ENCODE measurements at places on chromosomes 5 and 9.

- DNase-seq, result no peak
Measured at GRCh38 chr9:114914139-114914538, 16.3 kb downstream of the TNFSF8 start.

DNA sequence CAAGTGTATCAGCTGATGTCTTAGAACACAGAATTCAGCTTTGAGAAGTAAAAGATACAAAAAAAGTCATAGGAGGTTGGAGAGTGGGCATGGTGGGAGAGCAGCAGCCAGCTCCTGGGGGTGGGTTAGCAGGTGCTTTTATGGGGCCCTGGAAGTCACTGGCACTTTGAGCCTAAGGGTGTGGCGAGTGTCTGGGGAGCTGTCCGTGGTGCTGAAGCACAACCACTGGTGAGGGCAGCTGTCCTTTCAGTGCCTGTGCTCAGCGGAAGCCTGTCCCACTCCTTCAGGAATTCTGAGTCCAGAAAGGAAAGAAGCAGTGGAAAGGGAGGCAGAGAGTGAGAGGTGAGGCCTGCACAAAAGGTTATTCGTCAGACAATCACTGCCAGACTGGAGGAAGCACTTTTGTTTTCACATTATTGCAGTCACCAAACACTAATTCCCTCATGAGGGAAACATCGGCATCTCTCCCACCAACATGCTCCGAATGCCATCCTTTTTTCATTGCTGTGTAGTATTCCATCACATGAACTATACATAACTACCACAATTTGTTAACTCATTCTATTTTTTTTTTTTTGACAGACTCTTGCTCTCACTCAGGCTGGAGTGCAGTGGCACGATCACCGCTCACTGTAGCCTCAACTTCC lies 59.4 kb upstream of the RAPGEF1 start:
- DNase-seq, result peak; percentile 68

- no peak for DNase-seq
Measured at GRCh38 chr9:112817860-112818203, 67.3 kb downstream of the SNX30 start.

DNA sequence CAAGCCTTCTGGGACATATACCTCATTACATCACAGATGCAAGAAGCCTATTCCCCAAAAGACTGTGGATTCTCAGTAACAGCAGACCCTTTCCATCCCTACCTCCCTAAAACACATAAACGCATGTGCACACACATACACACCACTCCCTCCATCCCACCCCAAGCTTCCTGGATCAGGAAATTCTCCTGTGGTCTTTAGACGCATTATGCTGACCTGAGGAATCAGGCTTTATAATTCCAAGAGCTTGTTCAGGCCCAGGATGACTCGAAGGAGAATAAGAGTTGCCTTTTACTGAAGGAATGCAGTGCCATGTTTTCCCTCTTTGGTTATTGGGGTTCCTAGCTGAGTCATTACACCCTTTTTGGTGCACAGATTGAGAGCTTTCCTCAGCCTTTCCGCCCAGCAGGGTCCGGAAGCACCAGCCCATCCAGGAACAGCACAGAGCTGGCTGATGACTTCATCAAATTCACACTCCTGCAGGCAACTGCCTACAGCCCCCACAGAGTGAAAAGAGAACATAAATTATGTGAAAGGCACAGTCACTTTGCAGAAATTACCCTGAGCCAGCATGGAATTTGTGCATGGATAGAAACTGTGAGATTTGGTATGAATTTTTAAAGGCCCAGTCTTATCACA lies 385.0 kb upstream of the TRPC7 start:
- DNase-seq, result no peak

DNA sequence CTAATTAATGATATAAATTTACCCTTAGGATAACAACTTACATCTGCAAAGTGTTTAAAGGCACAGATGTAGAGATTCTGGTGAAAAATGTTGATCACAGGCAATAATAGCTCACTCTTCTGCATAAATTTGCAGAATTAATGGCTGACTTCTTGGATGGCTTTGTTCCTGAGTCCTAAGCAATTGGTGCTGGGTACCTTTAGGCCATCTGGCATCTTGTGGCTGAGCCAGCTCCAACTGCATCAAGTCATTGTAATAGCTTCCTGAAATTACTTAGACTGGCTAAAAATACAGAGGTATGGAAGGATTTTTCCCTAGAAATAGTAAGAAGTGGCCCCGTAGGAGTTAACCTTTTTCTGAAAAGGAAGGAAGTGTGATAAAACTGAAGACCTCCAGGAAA lies 118.3 kb upstream of the MINAR2 start:
- no peak for DNase-seq

GRCh38 chr5:130550562-130550928 lies 614.5 kb downstream of the HINT1 start:
- DNase-seq, result no peak

- no peak for DNase-seq
Measured at GRCh38 chr5:129413570-129413969, 46.5 kb upstream of the ADAMTS19 start.

Data from activated CD4-positive, alpha-beta T cell treated with anti-CD3 and anti-CD28 coated beads, Interleukin-2, amount 50 U/mL, for 48 hours (primary cell).